Activated CD4-positive, alpha-beta T cell treated with anti-CD3 and anti-CD28 coated beads for 24 hours (primary cell): ENCODE measurements at places on chromosomes 2 and 18.

DNA sequence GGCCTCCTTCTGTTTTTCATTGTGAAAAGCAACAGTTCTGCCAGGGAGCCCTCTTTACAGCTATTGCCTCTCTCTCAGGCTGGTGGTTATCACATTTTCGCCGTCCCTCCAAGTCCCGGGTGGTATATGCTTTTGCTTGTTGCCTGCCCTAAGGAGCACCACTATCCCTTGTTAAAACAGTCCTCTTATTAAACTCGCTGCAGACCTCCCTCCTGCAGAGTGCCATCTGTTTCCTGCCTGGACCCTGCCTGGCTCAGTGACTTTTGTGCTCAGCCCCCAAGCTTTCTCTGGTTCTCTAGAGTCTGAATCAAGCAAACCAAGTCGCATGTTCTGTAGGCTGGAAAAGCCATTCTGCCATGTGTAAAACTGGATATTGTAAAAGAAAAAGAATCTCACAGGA, 72.1 kb upstream of the FHL2 start:
- no peak for DNase-seq

DNA sequence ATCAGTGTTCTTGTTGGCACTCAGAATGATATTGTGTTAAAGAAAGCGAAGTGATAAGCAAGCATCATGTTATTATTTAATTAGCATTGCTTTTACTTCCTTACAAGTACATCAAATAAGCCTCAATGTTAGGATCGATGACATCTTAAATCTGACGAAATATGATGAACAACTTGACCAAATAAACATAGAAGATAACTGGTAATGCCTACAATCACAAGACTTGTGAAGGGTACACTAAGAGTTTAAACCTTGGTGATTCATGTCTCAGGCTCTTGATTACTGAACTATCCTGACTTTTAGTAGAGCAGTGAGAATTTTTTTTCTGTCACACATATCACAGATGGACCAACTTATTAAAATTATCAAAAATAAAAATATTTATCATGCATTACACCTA, 500.8 kb upstream of the ZEB2 start:
- no peak for DNase-seq

- DNase-seq: no peak
Measured at GRCh38 chr2:20365249-20365817, 14.7 kb upstream of the PUM2 start.

- no peak for DNase-seq
Measured at GRCh38 chr2:241218131-241219029, 29.9 kb downstream of the ANO7 start.

GRCh38 chr2:102619414-102620319, at the start of gene SLC9A2:
Gene SLC9A2, plus strand, starts transcription at chr2:102619553. Its CDS starts 296 bp downstream, at chr2:102619849.
- no peak for DNase-seq

GRCh38 chr18:5891854-5892215, 3.5 kb downstream of the TMEM200C start:
- no peak for DNase-seq

GRCh38 chr2:232238108-232238507, 140.4 kb upstream of the ALPP start:
- DNase-seq: no peak

DNA sequence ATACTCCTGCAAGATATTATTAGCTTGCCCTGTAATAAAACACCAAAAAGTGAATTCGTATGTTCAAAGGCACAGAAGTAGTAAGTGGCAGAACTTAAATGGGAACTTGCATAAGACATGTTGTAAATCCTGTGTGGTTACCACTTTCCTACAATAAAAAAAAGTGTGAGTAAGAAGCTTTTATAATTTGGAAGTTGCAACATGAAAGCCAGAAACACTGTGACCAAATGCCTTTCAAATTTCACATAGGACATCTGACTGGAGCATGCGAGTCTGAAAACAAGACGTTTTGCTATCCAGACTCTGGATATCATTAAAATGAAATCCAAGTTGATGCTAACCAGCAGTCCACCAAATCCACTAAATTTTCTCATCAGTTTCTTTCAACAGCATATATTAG, 886.2 kb upstream of the NRXN1 start:
- DNase-seq: no peak

DNA sequence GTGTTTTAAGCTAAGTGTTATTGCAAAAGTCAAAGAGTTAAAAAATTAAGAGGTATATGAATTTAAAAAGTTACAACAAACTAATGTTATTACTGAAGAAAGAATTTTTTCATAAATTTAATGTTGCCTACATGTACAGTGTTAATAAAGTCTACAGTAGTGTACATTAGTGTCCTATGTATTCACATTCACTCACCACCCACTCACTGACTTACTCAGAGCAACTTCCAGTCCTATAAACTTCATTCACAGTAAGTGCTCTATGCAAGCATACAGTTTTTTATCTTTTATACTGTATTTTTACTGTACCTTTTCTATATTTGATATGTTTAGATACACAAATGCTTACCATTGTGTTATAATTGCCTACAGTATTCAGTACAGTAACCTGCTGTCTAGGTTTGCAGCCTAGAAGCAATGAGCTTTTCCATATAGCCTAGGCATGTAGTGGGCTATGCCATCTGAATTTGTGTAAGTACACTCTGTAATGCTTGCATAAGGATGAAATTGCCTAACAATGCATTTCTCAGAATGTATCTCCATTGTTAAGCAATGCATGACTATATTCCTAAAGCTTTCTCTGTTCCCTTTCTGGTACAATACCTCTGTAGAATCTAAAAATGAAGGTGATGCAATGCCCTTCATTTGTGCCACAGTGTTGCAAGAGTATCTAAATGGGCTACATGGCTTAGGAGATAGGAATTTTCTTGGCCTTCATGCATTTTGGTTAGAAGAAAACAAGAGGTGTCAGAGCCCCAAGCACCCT, 370.8 kb upstream of the NT5C1B start:
- no peak for DNase-seq

- no peak for DNase-seq
Measured at GRCh38 chr2:140529706-140530105, 1601.1 kb downstream of the LRP1B start.

GRCh38 chr18:68147728-68148127, 567.2 kb downstream of the TMX3 start:
- DNase-seq: no peak

- DNase-seq: no peak
Measured at GRCh38 chr2:197353393-197354168, 43.0 kb upstream of the ANKRD44 start.

- DNase-seq: no peak
Measured at GRCh38 chr2:106353676-106354075, 114.5 kb downstream of the RGPD3 start.

- DNase-seq: no peak
Measured at GRCh38 chr18:54296062-54296461, 26.7 kb downstream of the POLI start.

DNA sequence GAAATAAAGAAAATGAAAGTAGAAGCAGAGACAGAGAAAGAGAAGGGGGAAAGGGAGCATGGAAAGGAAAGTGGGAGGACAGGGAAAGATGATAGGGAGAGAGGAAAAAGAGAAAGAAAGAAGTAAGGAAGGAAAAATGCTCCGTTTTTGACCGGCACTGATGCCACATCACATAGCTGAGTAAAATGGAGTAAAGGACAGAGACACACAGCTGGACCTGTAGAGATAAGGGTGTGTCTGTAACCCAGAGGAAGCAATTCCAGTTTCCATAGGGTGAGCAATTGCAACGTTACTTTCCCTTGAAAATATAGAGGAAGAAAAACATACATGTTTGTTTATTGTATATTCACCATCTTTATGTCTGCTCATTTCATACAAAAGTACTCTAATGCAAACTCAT, 1866.9 kb upstream of the PIK3C3 start:
- no peak for DNase-seq

DNA sequence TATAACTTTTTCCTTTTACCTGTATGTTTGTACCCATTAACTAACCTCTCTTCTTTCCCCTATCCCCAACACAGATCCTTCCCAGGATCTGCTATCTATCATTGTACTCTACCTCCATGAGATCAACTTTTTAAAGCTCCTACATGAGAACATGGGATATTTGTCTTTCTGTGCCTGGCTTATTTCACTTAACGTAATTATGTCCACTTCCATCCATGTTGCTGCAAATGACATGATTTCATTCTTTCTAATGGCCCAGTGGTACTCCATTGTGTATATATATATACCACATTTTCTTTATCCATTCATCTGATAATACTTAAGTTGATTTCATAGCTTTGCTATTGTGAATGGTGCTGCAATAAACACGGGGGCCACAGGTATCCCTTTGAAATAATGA, 135.9 kb upstream of the THUMPD2 start:
- no peak for DNase-seq

DNA sequence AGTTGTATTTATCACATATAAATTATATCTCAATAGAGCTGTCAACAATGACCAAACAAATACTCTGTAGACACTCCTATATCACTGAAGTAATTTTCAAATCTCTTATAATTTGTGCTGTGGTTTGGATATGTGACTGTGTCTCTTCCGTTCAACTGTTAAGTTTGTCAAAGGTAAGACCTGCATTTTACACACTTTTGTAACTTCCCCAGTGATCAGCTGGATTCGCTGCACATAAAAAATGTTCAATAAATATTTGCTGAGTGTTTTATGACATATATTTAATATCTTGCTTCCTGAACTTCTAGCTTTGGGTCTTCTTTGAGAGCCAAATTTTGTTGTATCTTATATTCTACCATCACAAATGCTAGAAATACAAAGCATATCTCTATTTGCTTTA, 57.3 kb upstream of the ROCK1 start:
- DNase-seq: no peak

DNA sequence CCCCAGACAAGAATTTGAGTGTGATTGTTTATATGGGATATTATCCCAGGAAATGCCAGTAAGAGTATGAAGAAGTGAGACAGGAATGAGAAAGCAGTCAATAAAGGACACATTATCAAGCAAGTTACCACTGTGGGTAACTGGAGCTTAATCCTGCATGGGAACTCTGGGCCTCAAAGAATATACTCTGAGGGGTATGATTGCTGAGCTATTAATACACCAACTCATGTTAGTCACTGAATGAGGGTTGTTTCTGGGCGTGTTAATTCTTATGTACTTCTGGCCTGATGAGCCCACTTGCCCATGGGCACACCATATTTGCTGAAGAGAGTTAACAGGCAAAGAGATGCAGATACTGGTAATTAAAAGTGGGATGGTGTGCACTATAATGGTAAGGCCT, 26.6 kb upstream of the PAIP2B start:
- DNase-seq: no peak

GRCh38 chr2:99644419-99644787, 154.6 kb upstream of the REV1 start:
- no peak for DNase-seq

- no peak for DNase-seq
Measured at GRCh38 chr18:6638447-6638846, 91.1 kb upstream of the ARHGAP28 start.

DNA sequence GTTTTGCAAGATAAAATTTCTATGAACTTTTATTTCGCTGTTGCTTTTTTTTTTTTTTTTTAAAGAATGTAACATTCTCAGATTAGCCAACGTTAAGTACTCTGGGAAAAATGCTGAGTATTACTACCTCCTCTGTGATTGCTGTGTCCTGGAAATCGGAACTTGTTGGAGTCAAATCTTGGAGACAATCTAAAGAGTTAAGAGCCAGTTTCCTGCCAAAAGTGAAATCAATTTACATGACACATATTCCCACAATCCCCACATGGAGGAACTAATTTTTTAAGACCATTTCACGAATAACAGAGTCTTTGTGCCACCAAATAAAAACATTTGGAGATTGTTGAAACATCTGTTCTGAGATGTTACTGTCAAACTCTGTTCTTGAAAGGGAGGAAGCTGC, 127.8 kb downstream of the MEP1B start:
- DNase-seq: no peak

- DNase-seq: no peak
Measured at GRCh38 chr18:75377258-75377657, 50.2 kb downstream of the SMIM21 start.

- DNase-seq: no peak
Measured at GRCh38 chr2:70565039-70565731, 11.6 kb upstream of the TGFA start.

DNA sequence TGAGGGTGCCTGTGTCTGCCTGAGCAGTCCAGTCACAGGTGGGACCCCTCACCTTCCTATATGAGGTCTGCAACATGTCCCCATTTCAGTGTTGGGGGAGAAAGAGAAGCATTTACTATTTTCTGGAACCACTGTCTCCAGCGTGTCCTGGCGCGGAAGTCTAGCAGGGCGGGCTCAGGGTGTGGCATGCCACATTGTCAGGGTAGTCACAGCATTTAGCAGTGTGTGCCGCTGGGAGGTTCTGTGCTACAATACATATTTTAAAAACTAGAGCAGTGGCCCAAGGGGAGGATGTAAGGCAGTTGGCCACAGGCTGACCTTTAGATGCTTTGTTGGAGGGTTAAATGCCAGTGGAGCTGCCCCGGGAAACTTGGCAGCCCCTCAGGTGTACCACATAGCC, 12.5 kb downstream of the UBE2F start:
- no peak for DNase-seq

- no peak for DNase-seq
Measured at GRCh38 chr2:169961911-169962310, 134.7 kb downstream of the UBR3 start.

DNA sequence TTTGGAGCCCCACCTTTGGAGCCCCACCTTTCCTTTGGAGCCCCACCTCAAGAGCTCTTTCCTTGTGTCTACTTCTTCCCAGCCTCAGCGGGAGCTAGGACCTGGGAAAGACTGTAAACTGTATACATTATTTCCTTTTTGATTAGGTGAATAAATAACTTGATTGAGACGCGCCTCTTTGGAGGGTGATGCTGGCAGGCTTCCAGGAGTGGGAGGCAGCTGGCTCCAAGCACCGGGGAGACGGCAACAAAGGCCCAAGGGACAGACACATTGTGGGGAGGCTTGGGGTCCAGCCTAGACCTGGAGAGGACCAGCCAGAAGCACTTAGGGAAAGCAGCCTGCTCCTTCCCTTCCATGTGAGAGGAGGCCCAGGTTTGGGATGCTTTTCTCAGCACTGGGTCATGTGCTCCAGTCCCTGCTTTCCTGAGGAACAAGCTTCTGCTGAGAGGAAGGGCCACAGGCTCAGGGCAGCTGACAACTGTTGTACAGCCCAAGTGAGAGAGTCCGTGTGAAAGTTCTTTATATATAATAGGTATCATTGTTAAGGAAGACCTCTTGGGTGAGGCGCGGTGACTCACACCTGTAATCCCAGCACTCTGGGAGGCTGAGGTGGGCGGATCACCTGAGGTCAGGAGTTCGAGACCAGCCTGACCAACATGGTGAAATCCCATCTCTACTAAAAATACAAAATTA, 297.2 kb upstream of the SLC14A2 start:
- DNase-seq: no peak

- no peak for DNase-seq
Measured at GRCh38 chr2:46655551-46656436, 176.4 kb downstream of the TMEM247 start.

GRCh38 chr2:165891345-165891744, 62.2 kb downstream of the TTC21B start:
- no peak for DNase-seq
